ENCODE measurements at places on chromosomes 4 and X.

GRCh38 chr4:83757121-83757621, 221.3 kb downstream of the GPAT3 start:
- no peak for DNase-seq

DNA sequence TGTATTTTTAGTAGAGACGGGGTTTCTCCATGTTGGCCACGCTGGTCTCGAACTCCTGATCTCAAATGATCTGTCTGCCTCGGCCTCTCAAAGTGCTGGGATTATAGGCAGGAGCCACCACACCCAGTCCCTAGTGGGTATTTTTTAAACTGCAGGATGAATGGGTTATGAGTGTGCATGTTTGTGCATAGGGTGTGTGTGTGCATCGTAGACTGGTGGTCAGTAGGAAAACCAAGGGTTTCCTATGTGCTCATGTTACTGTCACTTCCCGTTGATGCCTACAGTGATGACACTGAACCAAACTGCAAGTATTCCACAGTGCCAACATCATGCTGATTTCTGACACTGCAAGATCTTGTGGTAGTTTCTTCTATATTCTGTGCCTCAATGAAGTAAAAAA, 41.1 kb downstream of the DDIT4L start:
- no peak for DNase-seq

DNA sequence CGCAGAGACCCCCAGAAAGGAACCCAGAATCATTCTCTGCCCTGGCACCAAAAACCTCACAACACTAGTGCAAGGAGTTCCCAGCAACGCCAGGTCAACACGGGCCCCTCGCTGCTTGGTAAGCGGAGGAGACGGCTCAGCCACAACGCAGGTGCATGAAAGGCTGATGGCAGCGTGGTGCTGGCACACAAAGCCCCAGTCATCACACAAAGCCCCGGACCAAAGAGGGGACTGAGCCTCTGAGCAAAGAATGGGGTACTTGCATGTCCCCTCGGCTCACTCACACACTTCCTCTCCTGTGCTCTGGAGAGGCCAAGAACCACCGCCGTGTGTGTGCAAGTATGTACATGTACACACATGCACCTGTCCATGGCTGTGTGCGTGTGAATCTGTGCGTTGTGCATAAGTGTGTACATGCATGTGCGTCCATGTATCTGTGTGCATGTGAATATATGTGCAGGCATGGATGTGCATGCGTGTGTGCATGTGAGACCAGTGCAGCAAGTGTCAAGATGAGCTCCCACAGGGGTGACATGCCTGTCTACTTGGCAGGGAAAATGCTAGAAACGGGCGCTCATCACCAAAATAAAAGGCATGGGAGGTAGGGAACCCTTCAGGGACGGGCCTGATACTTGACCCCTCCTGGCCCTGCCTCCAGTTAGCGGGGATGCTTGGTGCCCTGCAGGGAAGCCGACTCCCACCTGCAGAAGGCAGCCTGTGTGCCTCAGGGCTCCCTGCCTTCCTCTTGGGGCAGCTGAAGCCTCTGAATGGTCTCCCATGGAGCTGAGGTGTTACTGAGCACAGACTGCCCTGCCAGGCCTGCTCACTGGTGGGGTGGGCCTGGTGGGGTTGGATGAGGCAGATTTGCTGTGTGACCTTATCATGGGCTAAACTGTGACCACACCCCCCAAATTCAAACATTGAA, 60.4 kb downstream of the ZFYVE28 start:
- DNase-seq = no peak

- no peak for DNase-seq
Measured at GRCh38 chr4:186724058-186724863, 605 bp upstream of the FAT1 start.

DNA sequence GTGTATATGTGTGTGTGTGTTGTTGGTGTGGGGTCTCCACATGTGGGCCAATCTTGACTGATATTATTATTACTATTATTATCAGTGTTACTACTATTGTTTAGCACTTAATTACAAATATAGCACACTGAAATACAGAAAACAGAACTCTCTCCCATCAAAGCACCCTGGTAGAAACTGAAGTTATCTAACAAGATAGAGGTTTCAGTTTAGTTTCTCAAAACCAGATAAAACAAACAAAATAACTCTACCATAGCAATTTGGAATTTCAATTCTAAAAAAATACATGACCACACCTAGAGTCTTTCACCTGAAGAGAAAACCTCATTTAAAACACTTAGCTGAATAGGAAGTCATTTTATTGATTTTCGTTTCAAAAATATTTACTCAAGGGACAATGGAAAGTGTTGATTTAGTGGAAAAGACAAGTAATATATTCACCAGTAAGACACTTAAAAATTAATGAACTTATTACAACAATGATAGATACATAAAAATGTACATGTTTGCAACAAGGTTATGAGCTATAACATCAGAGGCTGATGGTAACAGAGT, 252.3 kb downstream of the PDHA2 start:
- DNase-seq = no peak

DNA sequence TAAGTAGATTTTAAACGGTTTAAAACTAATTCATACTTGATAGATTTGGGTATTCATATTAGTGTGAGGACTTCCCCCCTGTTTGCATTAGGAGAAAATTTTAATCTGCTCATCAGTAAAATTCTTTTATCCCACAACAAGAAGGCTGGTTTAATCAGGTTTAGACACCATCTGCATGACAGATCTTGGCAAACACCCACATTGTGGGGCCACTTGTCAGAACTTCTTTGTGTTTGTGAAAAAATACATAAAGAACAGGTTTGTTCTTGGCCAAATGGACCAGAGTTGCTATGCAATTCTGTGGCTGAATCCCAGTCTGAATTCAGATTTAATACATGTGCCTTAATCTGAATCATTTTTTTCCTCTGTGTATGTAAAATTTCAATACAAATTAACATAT, 121.1 kb downstream of the REPS2 start:
- DNase-seq = no peak

- DNase-seq = no peak
Measured at GRCh38 chr4:111681270-111681669, 464.0 kb upstream of the FAM241A start.

DNA sequence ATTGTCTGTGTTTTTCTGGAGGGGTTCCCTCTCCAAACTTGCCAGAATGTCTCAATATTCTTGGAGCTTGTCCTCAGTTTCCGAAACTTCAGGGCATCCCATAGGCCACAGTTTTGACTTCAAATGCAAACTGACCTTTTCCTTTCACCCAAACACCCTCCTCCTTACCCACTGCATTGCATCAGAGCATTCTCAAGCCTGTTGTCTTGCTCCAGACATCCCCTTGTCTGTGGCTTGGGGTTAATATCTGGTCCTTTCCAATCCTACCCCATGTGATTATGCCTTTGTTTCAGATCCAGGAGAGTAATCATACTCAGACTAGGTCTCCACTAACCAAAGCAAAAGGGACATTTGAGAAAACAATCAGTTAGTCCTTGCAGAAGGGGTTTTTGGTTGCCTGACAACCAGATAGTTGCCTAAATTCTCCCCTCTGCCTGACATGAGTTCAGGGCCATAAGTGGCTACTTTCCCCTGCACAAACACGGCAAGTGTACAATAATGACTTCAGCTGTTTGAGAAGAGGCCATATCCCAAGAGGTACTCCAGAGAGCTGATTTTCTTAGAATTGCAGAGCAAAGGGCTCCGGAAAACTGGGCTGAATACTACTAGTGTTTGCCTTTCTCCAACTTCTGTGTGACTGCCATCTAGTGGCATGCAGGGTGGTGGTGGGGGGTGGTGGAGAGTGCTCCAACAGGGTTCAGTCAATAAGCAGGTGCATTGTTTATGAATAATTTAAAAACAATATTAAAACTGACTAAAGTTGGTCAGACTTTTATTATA, 130.2 kb downstream of the CHRDL1 start:
- DNase-seq = no peak

DNA sequence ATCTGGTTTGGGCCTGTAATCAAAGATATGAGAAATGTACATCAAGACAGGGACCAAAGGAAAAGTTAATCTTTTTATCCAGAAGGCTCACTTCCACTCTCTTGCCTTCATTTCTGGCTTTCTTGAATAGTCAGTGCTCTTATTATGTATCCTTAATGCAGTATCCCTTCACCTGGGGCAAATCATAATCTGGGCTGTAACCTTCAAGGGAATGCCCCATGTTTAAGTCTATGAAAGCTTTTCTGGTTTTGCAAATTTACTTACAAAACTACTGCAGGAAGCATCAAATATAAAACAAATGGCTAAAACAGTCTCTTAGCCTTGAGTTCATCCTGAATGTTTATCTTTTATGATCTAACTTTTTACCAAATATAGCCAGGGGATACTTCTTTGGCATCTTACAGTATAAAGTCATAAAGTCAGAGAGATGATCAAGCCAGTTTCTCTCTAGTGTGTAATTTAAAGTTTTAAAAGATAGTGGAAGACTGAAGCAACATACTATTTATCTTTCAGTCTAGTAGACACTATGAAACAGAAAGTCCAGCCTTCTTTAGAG, 1214.8 kb downstream of the STIM2 start:
- no peak for DNase-seq

- no peak for DNase-seq
Measured at GRCh38 chr4:18106620-18107019, 85.1 kb upstream of the LCORL start.

Data from activated CD4-positive, alpha-beta T cell treated with anti-CD3 and anti-CD28 coated beads for 4 hours (primary cell).